ENCODE measurements at places on chromosomes 5 and 9.

DNA sequence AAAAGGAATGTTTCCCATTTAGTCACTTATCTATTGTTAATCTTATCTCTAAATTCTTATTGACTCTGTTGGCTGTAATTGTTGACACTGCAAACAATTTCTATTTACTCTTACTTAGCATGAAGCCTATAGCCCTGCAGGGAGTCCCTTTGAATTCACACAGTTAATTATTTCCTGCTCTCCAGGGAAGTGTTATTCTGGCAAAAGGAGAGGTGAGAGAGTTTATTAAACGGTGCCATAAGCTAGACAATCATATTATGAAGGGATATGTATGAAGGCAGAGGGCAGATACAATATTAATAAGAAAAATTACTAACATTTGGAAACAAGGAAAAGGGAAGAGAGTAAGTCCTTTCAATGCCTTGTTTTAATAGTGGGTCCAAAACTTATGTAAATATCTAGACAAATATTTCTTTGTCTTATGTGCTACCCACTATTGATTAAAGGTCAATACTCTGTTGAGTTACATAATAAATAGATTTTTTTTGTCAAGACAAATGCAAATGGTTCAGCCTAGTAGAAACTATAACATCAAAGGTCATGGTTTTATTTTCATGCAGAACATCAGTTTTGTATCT is 107.1 kb downstream of the CDH18 start:
- H3K36me3 ChIP-seq: no peaks in the 10 kb centered on the region
- H3K4me3 ChIP-seq: no peak overlapping the region
- H3K27me3 ChIP-seq: no peaks in the 10 kb centered on the region
- no peak for DNase-seq

DNA sequence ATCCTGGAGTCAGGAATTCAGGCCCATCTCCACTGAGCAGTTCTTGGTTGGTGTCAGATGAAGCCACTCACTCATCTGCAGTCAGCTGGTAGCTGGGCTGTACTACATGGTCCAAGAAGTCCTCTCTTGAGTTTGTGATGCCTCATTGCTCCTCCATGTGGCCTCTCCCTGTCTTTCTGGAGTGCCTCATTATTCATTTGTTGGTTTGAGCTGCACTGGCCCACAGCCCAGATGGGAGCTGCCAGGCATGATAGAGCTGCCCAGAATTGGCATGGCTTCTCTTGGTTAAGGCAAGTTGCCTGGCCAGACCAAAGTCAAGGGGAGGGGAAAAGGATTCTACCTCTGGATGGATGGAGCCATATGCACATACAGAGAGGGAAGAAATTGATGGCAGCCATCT is 8.0 kb downstream of the PTCD2 start:
- no peak overlapping the region for H3K27ac ChIP-seq
- H3K4me1 ChIP-seq: no peaks in the 10 kb centered on the region
- peaks cover 6% of the 10 kb centered on the region for H3K36me3 ChIP-seq

- H3K4me3 ChIP-seq: no peak overlapping the region
- no peaks in the 10 kb centered on the region for H3K4me1 ChIP-seq
- H3K36me3 ChIP-seq: no peaks in the 10 kb centered on the region
- H3K27ac ChIP-seq: no peak overlapping the region
- DNase-seq: no peak
These were observed 498.8 kb downstream of the KIF4B start for GRCh38 chr5:155512329-155512728.

DNA sequence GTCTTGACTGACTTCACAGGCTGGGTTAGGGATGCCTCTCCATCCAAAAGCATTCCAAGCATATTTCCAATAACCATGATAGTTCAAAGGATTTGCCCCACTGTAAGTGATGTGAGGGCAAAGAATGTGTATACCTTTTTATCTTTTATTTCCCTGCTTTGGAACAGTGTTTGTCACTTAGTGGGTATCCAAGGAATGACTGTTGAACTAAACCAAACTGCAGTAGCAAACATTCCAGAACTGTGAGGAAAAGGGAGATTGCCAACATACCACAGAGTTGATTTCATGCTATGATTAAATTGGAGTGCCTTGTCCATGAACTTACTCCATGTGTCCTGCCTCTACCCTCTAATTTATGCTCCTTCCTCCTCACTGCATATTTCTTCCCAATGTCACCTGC is 400.0 kb downstream of the KIAA0825 start:
- H3K27me3 ChIP-seq: no peaks in the 10 kb centered on the region
- DNase-seq: no peak
- H3K36me3 ChIP-seq: no peaks in the 10 kb centered on the region
- H3K27ac ChIP-seq: no peak overlapping the region
- H3K4me1 ChIP-seq: peaks cover 5% of the 10 kb centered on the region

DNA sequence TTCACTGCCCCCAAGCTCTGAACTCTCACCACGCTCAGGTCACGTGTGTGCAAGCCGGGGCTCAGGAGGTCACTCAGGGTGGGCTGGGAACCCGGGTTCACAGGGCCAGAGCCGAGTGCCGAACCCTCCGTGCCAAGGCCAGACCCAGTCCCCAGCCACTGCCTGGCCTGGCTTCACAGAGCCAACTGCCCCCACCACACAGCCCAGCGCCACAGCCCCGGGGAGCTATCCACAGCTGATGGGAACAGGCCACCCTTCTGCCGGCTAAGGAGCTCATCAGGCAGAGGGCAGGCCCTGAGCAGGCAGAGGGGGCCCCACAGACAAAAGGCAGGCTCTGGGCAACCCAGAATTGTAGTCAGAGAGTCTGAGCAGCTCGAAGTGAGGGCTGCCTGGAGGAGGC is 117.0 kb downstream of the VAV2 start:
- H3K4me1 ChIP-seq: no peaks in the 10 kb centered on the region
- no peaks in the 10 kb centered on the region for H3K27me3 ChIP-seq
- no peak for DNase-seq
- no peaks in the 10 kb centered on the region for H3K36me3 ChIP-seq

GRCh38 chr9:120441426-120442307 is 138.3 kb downstream of the CDK5RAP2 start:
- H3K4me3 ChIP-seq: no peak overlapping the region
- DNase-seq: no peak
- H3K27me3 ChIP-seq: no peaks in the 10 kb centered on the region
- peak overlapping the region; percentile 54 for H3K27ac ChIP-seq
- peaks cover 17% of the 10 kb centered on the region for H3K36me3 ChIP-seq
